ENCODE measurements at places on chromosomes 2 and 18.

GRCh38 chr18:76209597-76209996 is 285.4 kb downstream of the ZNF516 start:
- DNase-seq = no peak

DNA sequence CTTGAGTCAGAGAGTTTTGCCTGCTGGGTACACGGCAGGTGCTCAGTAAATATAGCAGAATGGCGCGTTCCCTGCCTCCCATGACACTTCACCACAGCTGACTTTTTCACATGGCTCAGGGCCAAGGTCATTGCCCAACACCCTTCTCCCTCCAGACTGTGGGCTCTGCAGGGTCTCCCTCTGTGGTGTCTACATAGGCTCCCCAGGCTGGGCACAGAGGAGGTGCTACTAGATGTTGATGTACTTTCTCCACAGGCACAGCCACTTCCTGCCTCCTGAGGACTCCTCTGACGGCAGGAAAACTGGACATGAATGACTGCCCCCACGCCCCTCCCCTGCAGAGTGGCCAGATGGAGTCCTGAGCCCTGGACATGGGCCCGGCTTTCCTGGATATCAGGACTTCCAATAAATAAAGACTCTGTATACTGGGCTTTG is 4.2 kb downstream of the CHCHD5 start:
- DNase-seq = no peak

GRCh38 chr18:9613550-9614400 is 584 bp downstream of the PPP4R1 start:
- DNase-seq = peak; percentile 0

DNA sequence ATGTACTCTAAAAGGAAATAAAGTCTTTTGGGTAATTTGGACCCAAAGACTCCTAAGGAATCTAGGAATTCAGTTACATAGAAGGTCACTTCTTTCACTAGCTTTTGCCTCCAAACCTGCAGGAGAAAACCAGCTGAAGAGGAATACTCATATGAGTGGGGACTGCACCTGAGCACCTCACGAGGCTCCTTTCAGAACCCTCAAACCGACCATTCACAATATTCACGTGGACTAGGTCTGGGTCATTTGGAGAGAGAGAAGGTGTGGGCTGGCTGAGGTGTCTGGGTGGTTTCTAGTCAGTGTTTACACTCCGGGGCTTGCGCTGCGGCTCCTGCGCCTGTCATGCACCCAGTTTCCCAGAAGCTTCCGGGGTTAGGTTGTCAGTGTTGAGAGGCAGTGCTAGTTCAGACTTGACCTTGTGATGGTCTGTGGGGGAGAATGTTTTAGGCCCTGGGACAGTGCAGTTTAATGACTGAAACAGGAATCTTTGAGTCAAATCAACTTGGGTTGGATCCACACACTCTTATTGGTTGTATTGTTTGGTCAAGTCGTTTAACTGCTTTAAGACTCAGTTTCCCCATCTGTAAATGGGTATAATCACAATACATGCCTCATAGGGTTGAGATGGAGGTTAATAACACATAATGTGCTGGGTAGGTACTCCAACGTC is 78.4 kb downstream of the LIMS1 start:
- DNase-seq = no peak

GRCh38 chr2:96537734-96538486 is 1.4 kb downstream of the ARID5A start:
- no peak for DNase-seq

DNA sequence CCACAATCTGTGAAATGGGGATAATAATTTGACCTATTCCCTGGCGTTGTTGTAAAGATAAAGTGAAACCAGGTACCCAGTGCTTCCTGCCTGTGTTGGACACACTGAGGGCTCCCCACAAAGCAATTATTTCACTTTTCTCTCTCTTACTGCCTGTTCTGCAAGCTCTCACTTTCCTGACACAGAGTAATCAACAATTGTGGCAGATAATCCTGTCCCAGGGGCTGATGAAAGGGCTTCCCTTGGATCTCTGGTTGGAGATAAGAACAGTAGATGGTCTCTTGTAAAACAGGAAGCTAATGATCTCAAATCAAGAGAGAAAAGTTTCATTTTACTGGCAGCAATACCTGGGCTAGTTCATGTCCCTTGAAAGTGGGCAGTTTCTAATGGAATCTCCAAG is 190.4 kb upstream of the EPHA4 start:
- no peak for DNase-seq
